ENCODE measurements at places on chromosomes 6 and 20.
A peak's percentile ranks its signal among the peaks of the same experiment; 100 is the strongest.

GRCh38 chr6:164303102-164303964 lies 888.8 kb downstream of the QKI start:
- DNase-seq, result peak; percentile 7

DNA sequence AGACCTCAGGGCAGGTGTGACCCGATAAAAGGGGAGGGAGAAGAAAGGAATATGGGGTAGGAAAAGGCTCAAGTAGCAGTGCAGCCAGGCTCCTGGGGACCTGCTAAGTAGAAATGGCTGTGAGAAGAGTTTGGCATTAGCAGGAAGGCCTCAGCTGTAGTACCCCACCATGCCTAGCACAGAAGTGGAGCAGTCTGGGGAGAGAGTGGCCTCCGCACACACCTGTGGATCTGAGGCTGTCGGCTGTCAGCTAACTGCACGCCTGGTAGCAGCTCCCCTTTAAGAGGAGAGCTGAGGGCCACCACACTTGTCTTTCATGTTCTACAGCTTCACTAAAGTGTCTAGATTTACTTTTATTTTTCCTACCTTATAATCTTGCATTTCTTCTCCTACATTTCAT lies 24.6 kb downstream of the PDE7B start:
- DNase-seq, result no peak

DNA sequence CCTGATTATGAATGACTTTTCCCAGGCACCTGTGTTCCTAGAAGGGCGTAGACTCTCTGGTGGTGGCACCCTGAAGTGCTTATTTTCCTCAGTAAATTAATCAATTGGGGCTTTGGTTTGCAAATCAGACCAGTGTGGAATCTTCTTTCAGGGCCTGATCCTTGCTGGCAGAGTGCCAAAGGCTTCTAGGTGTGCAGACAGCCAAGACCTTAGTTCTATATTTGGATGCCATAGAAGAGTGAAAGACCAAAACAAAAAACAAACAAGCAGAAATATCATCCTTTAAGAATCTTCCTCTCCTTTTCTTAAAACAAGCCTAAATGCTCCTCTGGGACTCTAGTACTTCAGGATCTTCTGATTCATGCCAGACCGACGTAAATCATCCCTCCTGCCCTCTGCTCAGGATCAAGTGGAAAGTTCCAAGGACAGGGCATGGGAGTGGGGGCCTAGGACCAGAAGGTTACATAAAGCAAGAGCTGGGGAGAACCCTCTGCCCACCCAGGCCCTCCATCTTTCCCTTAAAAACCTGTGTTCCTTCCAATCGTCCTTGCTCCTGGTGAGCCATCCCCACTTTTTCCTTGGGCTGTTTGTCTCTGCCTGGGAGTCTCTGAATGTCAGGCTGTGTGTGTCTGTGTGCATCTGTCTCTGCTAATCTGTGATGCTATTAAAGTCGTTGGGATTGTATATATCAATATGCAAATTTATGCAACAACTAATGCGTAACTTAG lies 70.5 kb upstream of the MYLIP start:
- no peak for DNase-seq

GRCh38 chr6:131687022-131687421 lies 14.2 kb downstream of the OR2A4 start:
- no peak for DNase-seq

GRCh38 chr20:22387452-22387851 lies 196.9 kb downstream of the FOXA2 start:
- DNase-seq, result no peak

- DNase-seq, result no peak
Measured at GRCh38 chr6:82493467-82493866, 129.8 kb downstream of the TPBG start.

- DNase-seq, result no peak
Measured at GRCh38 chr6:40695750-40696415, 108.7 kb upstream of the LRFN2 start.
